ENCODE measurements at places on chromosomes 12 and 14. TPM values are rescaled to one million over a fixed set of nuclear protein-coding genes. Genes with fewer than 3 reads are reported as not detected.

Gene TNS2
- total RNA-seq, result 122 TPM

DNA sequence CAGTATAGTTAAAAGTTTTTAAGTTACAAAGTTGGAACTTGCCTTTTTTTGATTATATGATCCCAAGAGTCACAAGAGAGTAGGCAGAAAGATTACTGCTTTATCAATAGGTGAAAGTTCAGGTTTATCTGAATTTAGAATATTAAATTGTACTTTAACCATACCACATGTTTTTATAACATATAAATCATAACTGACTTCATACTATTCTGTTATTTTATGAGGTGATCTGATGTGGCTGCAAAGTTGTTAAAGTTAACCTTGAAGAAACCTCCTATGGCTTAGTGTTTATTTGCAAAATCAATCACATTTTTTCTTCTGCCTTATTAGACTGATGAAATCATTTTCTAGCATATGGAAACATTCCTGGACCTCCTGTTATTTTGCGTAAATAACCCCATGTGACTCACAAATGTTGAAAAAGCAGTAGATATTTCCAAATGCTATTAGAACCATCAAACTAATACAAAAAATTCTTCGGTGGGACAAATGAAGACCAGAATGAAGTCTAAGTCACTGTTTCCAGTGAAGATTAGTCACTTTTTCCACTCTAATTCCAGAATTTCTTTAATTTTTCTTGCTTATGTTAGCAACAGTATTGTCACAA lies 132.1 kb downstream of the RAD51B start:
- no peak for DNase-seq

GRCh38 chr14:20803223-20803622 lies 579 bp upstream of the RNASE1 start:
- DNase-seq, result no peak

DNA sequence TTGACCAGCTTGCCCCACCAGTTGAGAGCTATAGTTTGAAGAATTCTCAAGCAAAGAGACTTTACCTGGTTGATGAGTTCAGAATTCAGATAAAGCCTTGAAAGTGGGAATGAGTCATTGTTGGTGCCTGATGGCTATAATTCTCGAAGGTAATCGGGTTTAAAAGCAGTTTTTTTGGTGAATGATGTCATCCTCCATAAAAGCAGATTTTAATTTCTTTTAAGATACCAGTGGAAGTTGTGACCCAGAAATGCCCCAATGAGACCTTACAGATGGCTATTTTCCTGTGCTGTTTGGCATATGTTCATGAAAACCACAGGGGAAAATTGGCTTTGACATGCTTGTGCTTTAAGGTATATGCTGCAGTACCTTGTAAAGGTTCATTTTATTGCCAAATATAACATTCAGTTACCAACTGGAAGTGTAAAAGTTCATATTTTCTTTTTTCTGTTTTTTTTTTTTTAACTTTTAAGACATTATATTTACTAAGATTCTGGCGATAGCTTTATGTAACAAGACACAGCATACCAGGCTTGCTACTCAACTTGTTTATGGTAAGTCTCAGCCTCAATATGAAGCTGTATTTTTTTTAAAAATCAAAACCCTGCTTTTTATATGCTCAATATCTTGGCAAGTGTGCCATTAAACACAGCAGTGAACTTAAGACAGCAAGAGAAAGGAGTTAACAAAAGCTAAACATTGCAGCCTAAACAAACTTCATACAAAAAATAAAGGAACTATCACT lies 119.3 kb downstream of the LMNTD1 start:
- DNase-seq, result no peak

Gene TMEM253
- total RNA-seq, result 0.41 TPM

DNA sequence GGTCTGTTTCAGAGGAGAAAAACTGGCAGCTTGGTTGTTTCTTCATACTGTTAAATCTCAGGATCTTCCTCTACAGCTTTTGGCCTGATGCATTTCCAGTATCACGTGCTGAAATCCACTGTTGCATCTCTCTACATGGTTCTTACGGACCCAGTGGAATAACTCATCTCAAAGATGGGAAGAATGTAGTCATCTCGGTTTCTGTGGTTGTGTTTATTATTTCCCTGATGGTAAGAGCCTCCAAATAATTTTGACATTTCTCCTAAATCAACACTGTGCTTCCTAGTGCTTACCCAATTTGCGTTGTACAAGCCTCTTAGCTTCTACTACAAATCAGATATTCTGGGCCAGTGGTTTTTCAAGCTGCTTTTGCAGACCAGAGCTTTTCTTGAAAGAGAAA lies 812.8 kb downstream of the C12orf50 start:
- no peak for DNase-seq

Gene NTN4
- 74.5 TPM for total RNA-seq

GRCh38 chr12:78952552-78952929 lies 88.0 kb downstream of the SYT1 start:
- DNase-seq, result no peak

DNA sequence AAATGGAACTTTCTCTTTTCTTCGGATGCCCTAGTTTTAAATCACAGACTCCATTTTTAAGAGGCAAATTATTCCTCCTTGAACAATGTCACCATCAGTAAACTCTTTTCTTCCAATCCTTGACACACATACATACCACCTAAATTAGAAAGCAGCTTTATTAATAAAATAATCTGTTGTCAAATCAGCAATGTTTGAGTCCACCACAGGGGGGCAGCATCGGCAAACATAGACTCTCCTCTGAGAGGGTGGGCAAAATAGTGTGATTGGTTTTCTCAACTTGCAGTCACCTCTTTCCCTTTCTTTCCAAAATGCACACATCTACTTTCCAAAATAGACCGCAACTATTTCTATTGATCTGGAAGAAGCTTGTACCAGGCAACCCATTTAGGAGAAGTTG lies 438.4 kb upstream of the OR4E1 start:
- DNase-seq, result no peak

Gene KRT78
- total RNA-seq, result not detected

DNA sequence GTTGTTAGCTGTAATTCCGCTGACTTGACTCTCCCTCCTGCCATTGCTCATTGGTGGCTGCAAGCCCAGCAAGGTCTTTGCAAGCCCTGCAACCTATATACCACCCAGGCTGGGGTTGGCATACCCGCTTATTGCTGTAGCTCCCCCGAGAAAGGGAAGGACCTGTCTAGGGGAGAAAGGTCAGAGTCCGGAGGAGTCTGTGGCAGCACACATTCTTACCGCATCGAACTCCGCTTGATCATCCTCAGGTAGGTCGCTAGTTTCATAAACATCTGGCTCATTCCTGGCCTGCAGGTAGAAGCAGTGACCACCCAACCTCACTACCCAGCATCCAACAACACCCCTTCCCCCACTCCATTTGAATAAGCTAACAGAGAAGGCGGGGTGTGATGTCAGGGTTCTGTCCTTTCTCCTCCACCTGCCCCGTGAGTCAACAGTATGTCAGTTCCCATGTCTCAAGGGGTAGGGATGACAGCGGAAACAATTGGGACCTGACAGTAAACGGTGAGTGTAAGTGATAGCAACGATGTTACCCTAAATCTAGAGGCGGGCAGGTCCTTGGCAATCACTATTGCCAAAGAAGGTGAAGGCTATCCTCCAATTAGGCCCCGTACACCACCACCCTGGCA lies 1.1 kb downstream of the DCTN2 start:
- DNase-seq, result no peak

Gene RNASE1
- total RNA-seq, result 373 TPM

Gene ENDOU
- total RNA-seq, result not detected

- DNase-seq, result no peak
Observed at GRCh38 chr12:102438047-102438826, 42.1 kb downstream of the IGF1 start.

GRCh38 chr12:20274008-20274407 lies 94.3 kb upstream of the PDE3A start:
- DNase-seq, result peak; percentile 64

- DNase-seq, result no peak
Observed at GRCh38 chr14:87679866-87680265, 313.1 kb downstream of the GALC start.

Gene HOXC10
- total RNA-seq, result not detected

Gene GPRC5D
- not detected for total RNA-seq

Gene KRT3
- total RNA-seq, result not detected

Gene SLC38A6
- total RNA-seq, result 4.3 TPM

DNA sequence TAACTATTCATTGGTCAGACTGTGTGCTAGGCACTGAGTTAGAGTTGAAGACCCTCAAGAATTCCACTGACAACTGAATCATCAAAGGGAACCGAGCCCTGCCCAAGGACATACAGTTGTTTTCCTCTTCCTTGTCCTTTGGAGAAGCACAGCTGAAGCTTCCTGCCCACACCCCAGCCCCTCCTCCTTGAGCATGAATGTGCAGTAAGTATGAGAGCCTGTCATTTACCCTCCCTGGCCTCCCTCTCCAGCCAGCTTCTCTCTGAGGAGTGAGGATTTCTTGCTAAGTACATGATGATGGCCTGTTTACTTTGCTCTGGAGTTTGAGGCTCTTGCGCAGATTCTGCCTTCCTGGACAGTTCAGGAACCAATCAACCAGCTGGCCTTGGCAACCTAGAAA lies 235.2 kb downstream of the CACNA1C start:
- peak; percentile 79 for DNase-seq

DNA sequence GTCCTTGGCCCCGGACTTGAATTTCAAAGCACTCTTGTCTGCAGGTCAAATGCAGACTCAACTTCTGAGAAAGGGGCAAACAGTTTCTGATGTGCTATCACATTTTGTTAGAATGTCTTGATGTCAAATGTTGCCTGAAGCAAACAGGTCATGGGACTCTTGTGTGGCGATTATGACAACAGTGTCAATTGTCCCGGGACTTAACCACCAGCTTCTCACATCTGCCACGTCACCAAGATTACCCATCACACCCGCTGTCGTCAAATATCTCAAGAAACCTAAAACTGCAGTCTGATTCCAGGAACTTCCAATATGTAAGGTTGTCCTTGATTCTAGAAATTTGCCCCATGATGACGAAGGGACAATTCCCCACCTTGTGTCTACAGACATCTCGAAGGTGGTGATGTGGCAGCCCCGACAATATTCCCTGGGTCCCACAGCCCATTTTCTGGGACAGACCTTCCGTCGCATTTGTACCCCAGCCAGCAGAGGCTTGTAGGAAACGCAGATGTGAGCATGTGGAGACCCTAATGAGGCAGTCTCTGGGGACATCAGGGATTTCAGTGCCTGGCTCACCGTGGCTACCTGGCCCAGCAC lies 21.3 kb downstream of the LRTM2 start:
- DNase-seq, result no peak

Gene GLI1
- total RNA-seq, result 0.92 TPM

DNA sequence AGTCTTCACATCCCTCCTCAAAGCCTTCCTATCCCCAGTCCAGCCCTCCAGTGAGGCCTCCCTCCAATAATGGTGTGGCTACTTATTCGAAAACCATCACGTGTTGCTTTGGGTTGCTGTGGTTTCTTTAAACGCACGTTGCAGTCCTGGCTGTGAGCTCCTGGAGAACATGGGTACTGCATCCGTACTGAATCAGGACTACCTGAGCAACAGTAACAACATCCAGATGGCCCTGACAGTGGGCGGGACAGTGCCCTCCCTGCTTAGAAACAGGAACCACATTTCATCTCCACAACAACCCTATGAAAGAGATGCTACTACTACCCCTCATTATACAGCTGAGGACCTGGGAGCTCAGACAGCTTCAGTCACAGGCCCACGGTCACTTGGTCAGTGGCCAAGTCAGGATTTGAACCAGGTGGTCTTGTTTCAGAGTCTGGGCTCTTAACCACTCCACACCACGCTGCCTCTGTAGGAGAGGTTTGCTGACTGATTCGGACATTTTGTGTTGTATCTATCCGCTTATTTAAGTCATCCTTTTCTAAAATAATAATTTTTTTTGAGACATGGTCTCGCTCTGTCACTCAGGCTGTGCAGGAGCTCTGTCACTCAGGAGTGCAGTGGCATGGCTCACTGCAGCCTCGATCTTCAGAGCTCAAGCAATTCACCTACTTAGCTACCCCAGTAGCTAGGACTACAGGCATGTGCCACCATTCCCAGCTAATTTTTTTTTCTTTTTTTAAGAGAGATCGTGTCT lies 104.8 kb downstream of the DPF3 start:
- no peak for DNase-seq

- no peak for DNase-seq
Observed at GRCh38 chr12:108482717-108483212, 32.3 kb upstream of the FICD start.

- no peak for DNase-seq
Observed at GRCh38 chr14:91415794-91416743, 1.6 kb downstream of the CCDC88C start.

Gene RNF212B
- total RNA-seq, result not detected

DNA sequence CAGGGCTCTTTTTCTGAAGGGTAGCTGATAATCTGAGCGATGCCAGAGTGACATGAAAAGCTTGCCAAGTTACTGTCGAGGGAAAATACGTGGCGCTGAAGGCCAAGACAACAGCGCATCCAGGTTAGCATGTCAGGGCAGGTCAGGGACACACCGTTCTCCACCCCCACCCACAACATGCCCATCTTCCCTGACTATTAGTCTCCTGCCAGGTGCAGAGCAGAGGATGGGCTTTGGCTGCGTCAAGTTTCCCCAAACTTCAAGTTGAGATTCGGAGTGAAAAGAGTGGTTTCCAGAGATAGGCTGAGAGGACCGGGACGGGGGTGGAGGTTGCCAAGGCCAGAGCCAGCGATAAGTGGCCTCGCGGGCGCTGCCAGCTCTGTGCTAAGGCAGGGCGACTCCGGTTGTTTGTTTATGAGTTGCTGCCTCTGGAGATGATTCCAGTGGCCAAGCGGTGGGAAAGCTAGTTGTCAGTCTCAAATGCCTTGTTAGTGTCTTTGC lies 1.7 kb downstream of the TRHDE start:
- DNase-seq, result peak; percentile 51

DNA sequence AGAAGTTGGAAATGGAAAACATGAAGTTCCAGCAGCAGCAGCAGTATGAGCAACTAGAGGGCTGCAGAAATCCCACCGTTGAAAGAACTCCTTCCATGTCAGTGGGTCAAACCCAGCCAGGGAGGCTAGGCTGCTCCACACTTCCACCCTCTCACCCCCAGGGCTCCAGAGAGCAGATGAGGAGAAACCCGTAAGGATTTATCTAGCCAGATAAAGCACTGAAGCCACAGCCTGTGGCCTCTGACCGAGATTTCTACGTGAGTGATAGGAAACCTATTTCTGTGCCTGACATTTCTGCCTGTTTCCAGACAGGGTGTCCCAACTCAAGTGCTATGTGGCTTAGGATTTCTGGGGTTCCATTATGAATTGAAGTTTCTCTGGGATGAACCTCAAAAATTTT lies 100.0 kb upstream of the EEA1 start:
- no peak for DNase-seq

- DNase-seq, result no peak
Observed at GRCh38 chr14:66445936-66446335, 40.2 kb upstream of the CCDC196 start.

DNA sequence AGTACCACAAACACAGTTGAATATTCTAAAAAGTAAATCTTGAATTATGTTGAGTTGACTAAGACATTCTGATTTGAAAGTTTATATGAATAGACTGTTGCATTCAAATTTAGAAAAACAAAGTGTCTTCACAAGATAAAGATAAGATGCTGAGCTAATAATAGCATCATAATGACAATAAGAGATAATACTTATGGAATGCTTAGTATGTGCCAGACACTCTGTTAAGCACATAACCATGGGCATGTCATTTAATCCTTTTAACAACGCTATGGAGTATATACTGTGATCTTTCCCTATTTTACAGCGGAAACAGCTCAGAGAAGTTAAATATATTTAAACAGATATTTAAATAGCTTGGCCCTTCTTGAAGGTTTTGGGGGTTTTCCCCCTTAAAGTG lies 163.4 kb downstream of the SRGAP1 start:
- DNase-seq, result no peak

Data from Right ventricle myocardium inferior (tissue), 1 donor.